H1 (cell line): ENCODE measurements at places on chromosomes 7 and 10.

- DNase-seq, result no peak
- peak overlapping the region; percentile 72 for H3K4me3 ChIP-seq
- H3K36me3 ChIP-seq, result no peaks in the 10 kb centered on the region
- H3K27me3 ChIP-seq, result peaks cover 19% of the 10 kb centered on the region
Measured at GRCh38 chr10:6204063-6204340, 1.3 kb downstream of the PFKFB3 start.

DNA sequence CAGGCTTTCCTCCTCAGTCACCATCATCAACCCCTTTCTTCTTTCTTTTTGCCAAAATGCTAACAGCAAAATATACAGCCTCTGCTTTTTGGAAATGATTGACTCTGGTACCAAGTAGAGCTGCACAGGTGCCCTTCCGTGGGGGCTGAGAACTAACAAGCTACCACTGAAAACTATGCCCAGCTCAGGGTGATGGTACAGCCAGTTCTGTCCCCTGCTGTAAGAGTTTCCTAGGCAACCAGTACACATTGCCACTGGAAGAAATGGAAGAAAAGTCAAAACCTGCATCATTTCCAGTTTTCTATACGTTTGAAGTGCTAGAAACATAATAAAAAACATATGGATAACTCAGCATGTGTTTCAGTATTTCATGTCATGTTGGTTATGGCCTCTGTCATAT is 297.5 kb downstream of the PRKG1 start:
- no peaks in the 10 kb centered on the region for H3K36me3 ChIP-seq
- H3K4me3 ChIP-seq, result no peak overlapping the region
- no peak overlapping the region for H3K27ac ChIP-seq
- no peaks in the 10 kb centered on the region; the same call in 1 of the 2 replicates for H3K27me3 ChIP-seq
- peaks cover 11% of the 10 kb centered on the region for H3K4me1 ChIP-seq
- no peak for DNase-seq

GRCh38 chr10:66329147-66329546 is 596.7 kb upstream of the LRRTM3 start:
- peak; percentile 46 for DNase-seq
- H3K27me3 ChIP-seq, result no peaks in the 10 kb centered on the region
- no peak overlapping the region for H3K4me3 ChIP-seq
- no peak overlapping the region for H3K27ac ChIP-seq

- H3K27ac ChIP-seq, result no peak overlapping the region
- no peaks in the 10 kb centered on the region for H3K4me1 ChIP-seq
- no peak for DNase-seq
- no peaks in the 10 kb centered on the region for H3K27me3 ChIP-seq
- H3K4me3 ChIP-seq, result no peak overlapping the region
Measured at GRCh38 chr7:132708470-132708869, 132.2 kb upstream of the PLXNA4 start.

- peaks cover 2% of the 10 kb centered on the region; the same call in 1 of the 2 replicates for H3K4me1 ChIP-seq
- H3K4me3 ChIP-seq, result no peak overlapping the region
- H3K27me3 ChIP-seq, result no peaks in the 10 kb centered on the region
- 0 out of 2 replicates have a peak overlapping the region, but pooled peaks have one; percentile 11 for H3K27ac ChIP-seq
- no peaks in the 10 kb centered on the region for H3K36me3 ChIP-seq
Measured at GRCh38 chr7:604001-604883, 84.6 kb upstream of the PDGFA start.

- H3K27me3 ChIP-seq, result no peaks in the 10 kb centered on the region
- no peaks in the 10 kb centered on the region for H3K36me3 ChIP-seq
- H3K27ac ChIP-seq, result no peak overlapping the region
- no peak for DNase-seq
- H3K4me1 ChIP-seq, result no peaks in the 10 kb centered on the region
Measured at GRCh38 chr10:28444031-28444430, 88.9 kb upstream of the WAC start.

GRCh38 chr10:57627642-57628178 is 640.0 kb downstream of the IPMK start:
- no peak for DNase-seq
- no peaks in the 10 kb centered on the region for H3K27me3 ChIP-seq
- no peak overlapping the region for H3K4me3 ChIP-seq
- H3K4me1 ChIP-seq, result peaks cover 4% of the 10 kb centered on the region
- no peak overlapping the region for H3K27ac ChIP-seq

- H3K4me3 ChIP-seq, result no peak overlapping the region
- no peaks in the 10 kb centered on the region for H3K4me1 ChIP-seq
- H3K36me3 ChIP-seq, result no peaks in the 10 kb centered on the region
- no peak for DNase-seq
- H3K27me3 ChIP-seq, result no peaks in the 10 kb centered on the region
- H3K27ac ChIP-seq, result no peak overlapping the region
Measured at GRCh38 chr10:14758994-14759664, 15.6 kb downstream of the FAM107B start.

- no peak overlapping the region for H3K27ac ChIP-seq
- no peak overlapping the region for H3K4me3 ChIP-seq
- no peaks in the 10 kb centered on the region; the same call in 1 of the 2 replicates for H3K4me1 ChIP-seq
- H3K36me3 ChIP-seq, result no peaks in the 10 kb centered on the region
- DNase-seq, result peak; percentile 89
Measured at GRCh38 chr7:5450549-5451327, 27.1 kb upstream of the TNRC18 start.

DNA sequence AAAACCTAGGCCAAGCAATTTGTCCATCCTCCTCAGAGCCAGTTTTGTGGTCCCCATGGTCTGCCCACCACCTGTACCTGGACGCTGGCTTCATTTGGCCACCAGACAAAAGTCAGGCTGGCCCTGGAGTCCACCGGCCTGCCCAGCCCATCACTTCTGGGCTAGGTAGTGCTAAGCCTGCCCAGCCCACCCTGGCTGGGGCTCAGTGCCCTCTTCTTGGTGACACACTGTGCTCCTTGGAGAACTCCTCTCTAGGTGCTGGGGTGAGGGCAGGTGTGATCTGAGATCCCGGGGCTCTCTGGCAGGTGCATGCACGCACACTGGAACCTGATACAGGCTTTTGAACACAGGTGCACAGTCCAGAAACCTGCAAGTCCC is 1.1 kb downstream of the AIFM2 start:
- H3K36me3 ChIP-seq, result no peaks in the 10 kb centered on the region
- H3K27me3 ChIP-seq, result peaks cover 25% of the 10 kb centered on the region
- no peaks in the 10 kb centered on the region for H3K4me1 ChIP-seq
- H3K27ac ChIP-seq, result no peak overlapping the region
- DNase-seq, result no peak

- no peaks in the 10 kb centered on the region for H3K4me1 ChIP-seq
- no peak overlapping the region for H3K27ac ChIP-seq
- no peaks in the 10 kb centered on the region for H3K27me3 ChIP-seq
- H3K4me3 ChIP-seq, result no peak overlapping the region
- DNase-seq, result no peak
Measured at GRCh38 chr7:22872096-22872807, 49.6 kb upstream of the TOMM7 start.

DNA sequence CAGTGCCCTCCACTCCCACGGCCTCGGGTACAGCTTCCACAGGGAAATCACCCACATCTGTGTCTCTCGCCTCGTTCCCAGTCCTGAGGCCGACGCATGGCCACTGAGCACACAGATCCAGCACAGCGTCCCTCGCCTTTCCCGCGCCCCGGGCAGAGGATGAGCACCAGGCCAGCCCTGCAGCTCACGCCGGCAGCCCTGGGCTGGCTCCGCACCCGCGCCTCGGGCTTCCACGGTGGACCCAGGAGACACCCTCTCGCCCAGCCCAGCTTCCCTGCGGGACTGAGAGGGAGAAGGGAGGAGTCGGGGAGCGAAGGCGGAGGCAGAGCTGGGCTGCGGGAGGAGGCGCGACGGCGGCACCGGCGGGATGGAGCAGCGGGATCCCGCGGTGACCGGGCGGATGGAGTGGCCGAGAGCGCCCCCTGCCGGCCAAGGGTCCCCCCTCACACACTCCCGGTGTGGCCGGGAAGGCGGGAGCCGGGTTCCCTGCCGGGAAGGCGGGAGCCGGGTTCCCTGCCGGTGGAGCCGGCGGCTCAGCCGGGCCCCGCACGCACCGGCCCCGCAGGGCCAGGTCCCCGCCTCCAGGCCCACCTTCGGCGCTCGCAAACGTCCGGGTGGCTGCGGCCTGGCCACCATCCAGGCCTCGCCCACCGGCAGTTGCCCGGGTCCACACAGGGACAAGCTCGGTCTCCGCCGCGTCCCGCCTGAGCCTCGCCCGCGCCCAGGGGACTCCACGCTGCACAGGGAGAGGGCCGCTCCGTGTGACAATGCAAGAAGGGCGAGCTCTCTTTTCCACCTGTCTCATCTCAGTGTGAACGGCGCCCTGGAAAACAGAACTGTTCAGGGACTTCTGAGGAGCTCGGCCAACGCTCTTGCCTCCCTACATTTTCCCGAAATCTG is 110.3 kb upstream of the LANCL2 start:
- H3K27ac ChIP-seq, result no peak overlapping the region
- peaks cover 30% of the 10 kb centered on the region for H3K27me3 ChIP-seq
- no peaks in the 10 kb centered on the region for H3K36me3 ChIP-seq

- no peaks in the 10 kb centered on the region for H3K4me1 ChIP-seq
- H3K27ac ChIP-seq, result no peak overlapping the region
- no peak overlapping the region for H3K4me3 ChIP-seq
- H3K36me3 ChIP-seq, result no peaks in the 10 kb centered on the region
- DNase-seq, result no peak
Measured at GRCh38 chr10:44745920-44746319, 165.2 kb upstream of the TMEM72 start.

GRCh38 chr10:29949411-29950011 is 109.9 kb downstream of the JCAD start:
- no peak for DNase-seq
- no peaks in the 10 kb centered on the region for H3K27me3 ChIP-seq
- no peaks in the 10 kb centered on the region for H3K36me3 ChIP-seq
- H3K4me3 ChIP-seq, result no peak overlapping the region
- H3K4me1 ChIP-seq, result 0 out of 2 replicates have a peak, but pooled peaks cover 9% of the 10 kb centered on the region

GRCh38 chr7:28036696-28037095 is 143.9 kb downstream of the JAZF1 start:
- H3K4me3 ChIP-seq, result no peak overlapping the region
- H3K27ac ChIP-seq, result no peak overlapping the region
- no peak for DNase-seq

- no peak for DNase-seq
- no peaks in the 10 kb centered on the region for H3K27me3 ChIP-seq
- no peaks in the 10 kb centered on the region for H3K4me1 ChIP-seq
- H3K36me3 ChIP-seq, result no peaks in the 10 kb centered on the region
Measured at GRCh38 chr7:116316838-116317628, 106.7 kb downstream of the TES start.

- no peaks in the 10 kb centered on the region for H3K4me1 ChIP-seq
- H3K4me3 ChIP-seq, result no peak overlapping the region
- H3K36me3 ChIP-seq, result no peaks in the 10 kb centered on the region
- no peak overlapping the region for H3K27ac ChIP-seq
Measured at GRCh38 chr10:19325581-19325980, 277.0 kb downstream of the MALRD1 start.

DNA sequence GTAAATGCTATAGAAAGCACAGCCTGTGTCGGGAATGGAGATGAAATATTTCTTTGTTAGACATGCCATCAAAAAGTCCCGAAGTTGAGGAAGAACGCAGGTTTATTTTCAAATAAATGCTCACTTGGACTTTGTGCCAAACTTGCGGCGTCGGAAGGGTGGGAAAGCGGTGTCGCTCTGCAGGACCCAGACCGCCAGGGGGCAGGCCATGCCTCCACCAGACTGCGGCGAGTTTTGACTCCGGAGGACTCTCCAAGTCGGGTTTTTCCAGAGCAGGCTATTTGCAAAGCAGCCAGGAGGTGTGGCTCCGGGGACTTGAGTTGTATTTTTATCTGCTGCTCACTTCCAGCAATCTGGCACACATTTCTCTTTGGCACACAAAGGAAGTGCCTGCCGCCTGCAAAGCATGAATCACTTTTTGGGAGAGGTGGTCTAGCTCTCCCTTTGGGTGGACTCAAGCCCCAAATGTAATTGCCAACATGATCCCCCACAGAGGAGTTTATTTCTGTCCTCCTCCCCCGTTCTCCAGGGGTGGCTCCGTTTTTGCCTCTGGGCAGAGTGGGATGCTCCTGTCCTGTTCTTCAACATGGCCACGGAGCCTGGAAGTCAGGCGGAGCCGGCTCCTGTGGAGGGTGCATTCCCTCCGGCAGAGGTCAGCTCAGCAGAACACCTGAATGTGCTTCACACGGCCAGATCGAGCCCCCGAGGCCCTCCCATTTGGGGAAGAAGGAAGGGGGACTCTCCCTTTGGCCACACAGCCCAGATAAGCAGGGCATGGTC is 82.3 kb upstream of the GPR26 start:
- DNase-seq, result peak; percentile 57
- H3K36me3 ChIP-seq, result no peaks in the 10 kb centered on the region
- H3K4me3 ChIP-seq, result no peak overlapping the region
- H3K4me1 ChIP-seq, result no peaks in the 10 kb centered on the region
- no peaks in the 10 kb centered on the region for H3K27me3 ChIP-seq

GRCh38 chr10:100182281-100182680 is 3.5 kb downstream of the ERLIN1 start:
- H3K4me1 ChIP-seq, result no peaks in the 10 kb centered on the region
- H3K27me3 ChIP-seq, result no peaks in the 10 kb centered on the region
- peaks cover 7% of the 10 kb centered on the region for H3K36me3 ChIP-seq

DNA sequence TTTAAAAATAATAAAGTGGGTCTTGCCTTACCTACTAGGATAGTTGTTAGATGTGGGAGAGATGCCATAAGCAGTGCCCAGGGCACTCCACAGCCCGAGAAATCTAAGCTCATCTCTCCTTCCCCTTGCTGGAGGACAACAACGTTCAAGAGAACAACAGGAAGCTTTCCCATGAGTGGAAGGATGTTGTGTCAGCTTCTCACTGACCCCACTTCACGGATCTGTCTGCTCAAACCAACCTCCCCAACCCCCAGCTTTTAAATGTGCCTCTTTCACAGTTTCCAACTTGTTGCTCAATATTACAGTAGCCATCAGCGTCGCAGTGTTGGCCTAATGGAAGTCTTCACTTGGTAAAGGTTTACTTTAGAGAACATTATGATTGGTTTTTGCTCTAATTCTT is 72.1 kb downstream of the PTPRE start:
- H3K4me3 ChIP-seq, result no peak overlapping the region
- no peaks in the 10 kb centered on the region; the same call in 1 of the 2 replicates for H3K4me1 ChIP-seq
- no peak for DNase-seq
- no peaks in the 10 kb centered on the region; the same call in 1 of the 2 replicates for H3K36me3 ChIP-seq
- H3K27me3 ChIP-seq, result no peaks in the 10 kb centered on the region
- H3K27ac ChIP-seq, result no peak overlapping the region

DNA sequence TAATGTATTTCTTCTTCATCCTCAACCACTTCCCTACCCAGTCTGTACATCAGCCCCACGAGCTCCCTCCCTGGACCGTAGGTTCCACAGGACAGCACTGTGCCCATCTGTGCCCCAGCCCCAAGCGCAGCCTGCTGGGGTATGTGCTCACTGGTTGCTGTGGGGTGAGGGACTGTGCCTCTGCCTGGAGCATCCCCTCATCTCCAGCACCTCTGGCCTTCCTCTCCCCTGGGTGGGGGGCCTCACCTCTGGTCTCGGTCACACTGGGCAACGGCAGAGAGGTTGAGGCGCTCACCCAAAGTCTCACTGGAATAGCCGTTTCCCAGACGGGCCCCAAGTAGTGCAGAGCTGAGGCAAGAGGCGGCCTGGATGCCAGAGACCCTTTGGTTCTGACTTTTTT is 1.5 kb upstream of the PRKAR1B start:
- no peak overlapping the region for H3K27ac ChIP-seq
- H3K27me3 ChIP-seq, result no peaks in the 10 kb centered on the region
- peak overlapping the region; percentile 5; the same call in 1 of the 2 replicates for H3K4me3 ChIP-seq
- no peaks in the 10 kb centered on the region for H3K4me1 ChIP-seq
- DNase-seq, result no peak
